Calu3 (cell line): ENCODE measurements at places on chromosomes 7 and 10. TPM values are rescaled to one million over a fixed set of nuclear protein-coding genes. Genes with fewer than 3 reads are reported as not detected.

DNA sequence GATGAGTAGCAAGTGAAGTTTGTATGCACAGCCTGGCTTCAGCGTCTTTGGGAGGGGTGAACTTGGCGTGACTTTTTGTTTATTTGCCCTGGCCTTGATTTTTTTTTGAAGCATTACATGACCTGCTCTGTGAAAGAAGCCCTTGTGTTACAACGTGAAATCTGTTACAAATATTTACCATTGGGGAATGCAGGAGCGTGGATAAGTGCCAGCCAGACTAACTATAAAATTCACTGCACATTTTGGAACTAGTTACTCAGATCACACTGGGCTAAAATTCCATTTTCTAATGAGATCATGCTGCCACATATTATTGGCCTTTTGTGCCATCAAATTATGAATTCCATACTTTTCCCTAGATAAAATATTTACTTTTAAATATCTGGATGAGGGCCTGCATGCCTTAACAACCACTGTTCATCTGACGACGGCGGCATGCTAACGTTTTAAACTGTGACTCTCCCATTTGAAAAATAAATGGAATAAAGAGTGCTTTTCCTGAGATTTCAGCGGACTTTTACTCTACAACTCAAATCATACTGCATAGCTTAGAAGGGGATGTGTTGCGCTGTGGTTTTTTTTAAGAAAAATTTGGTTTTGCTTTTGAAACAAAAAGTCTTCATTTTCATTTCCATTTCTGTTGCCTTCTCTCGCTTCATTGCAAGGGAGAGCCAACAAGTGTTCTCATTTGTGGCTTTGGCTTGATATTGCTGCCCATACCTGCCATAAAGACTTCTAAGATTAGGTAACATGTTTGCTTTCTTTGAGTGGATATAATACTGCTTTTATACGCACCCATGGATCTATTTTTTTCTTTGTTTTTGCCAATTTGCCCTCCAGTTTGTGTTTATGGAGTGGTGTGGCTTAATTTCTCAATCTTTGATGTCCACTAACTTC, 352.2 kb downstream of the TFEC start:
- DNase-seq: peak; percentile 62

- DNase-seq: no peak
Observed at GRCh38 chr10:24650669-24651391, 72.9 kb downstream of the ARHGAP21 start.

DNA sequence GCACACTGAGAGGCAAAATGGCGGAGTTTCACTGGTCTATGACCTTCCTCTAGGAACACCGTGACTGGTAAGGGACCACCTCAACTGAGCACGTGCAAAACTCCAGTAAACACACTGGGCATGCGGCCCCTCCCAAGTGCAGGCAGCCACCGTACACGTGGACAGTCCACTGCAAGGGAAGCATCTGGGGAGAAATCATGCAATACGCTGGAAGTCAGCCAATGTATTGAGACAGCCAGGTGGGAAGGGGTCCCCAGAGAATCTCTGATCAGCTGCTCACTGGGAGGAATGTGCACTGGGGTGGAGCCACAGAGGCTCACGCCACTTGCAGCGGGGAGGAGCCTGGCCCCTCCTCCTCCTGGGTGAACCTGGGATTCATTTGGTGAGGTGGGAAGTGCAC, 49.3 kb downstream of the CFAP46 start:
- DNase-seq: no peak

GRCh38 chr10:125152450-125153368, 7.7 kb downstream of the CTBP2 start:
- no peak for DNase-seq

- peak; percentile 77 for DNase-seq
Observed at GRCh38 chr7:4797858-4798705, 22.7 kb downstream of the AP5Z1 start.

GRCh38 chr10:112831859-112832258, 118.2 kb upstream of the TCF7L2 start:
- no peak for DNase-seq

DNA sequence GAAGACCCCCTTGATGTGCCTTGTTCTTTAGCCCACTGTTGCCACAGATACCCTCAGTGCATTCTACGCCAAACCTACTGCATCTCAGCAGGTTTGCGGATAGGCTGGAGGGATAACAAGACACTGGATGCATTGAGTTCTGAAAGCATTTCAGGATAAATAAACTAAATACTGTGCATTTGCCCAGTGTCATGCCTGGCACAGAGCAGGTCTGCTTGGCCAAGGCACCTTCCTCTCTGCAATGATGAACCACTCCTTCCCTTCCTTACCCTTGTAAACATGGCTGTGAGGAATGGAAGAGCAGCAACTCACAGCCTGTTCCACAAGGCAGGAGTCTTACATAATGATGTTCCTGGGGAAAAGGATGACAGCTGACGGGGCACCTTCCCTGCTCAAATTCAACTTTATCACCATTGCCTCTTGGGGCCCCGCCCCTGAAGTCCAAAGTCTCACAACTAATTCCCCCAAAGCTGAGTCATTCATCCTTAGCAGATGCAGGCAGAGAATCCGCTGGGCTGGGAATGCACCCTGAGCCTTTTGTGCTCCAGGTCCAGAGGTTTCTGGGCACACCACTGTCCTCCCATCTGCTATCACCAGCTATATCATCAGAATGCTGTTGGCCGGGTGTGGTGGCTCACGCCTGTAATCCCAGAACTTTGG, 11.6 kb downstream of the DDX56 start:
- peak; percentile 78 for DNase-seq

DNA sequence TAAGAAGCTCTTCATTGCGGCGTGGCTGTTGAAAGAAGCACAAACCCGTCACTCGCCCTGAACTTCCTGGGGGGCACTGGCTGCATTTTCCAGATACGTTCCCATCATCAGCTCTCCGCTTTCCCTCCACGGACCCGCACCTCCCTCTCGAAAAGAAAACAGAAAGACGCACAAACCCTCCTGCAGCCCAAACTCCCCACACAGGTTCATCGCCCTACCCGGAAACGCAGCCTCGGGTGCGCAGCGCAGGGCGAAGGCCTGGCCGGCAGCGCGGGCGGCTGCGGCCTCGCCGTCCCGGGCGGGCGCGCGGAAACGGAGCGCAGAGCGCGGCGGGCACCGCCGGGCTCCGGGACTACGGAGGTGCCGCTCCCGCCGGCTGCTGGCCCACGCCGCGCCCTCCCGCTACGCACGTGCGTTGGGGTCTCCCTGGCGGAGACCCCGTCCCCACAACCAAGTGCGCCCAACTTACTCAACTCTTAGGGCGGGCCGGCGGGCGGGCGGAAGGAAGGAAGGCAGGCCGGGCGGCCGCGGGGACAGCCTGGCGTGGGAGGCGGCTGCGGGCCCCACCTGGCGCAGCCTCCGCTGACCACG, 822 bp downstream of the ZNF800 start:
- DNase-seq: peak; percentile 46

The AGBL3 gene
- total RNA-seq: 5.4 and 6.3 TPM in 2 replicates

The CALHM3 gene
- total RNA-seq: not detected in 2 replicates

The MYL10 gene
- total RNA-seq: not detected in 2 replicates

The SPDYE6 gene
- not detected in 2 replicates for total RNA-seq

The SPDYE17 gene
- not detected in 2 replicates for total RNA-seq

The RAB19 gene
- total RNA-seq: 4.7 and 7.1 TPM in 2 replicates
